Adipose tissue (tissue), 3 donors: ENCODE measurements at places on chromosomes 7 and 10. TPM values are rescaled to one million over a fixed set of nuclear protein-coding genes. Genes with fewer than 3 reads are reported as not detected.

CAV1 gene
- 407 TPM for polyA plus RNA-seq

HOXA3 gene
- polyA plus RNA-seq = 0.86 TPM

GBX1 gene
- polyA plus RNA-seq = not detected

CROT gene
- polyA plus RNA-seq = 3.0 TPM

LIPM gene
- not detected for polyA plus RNA-seq

ANKRD61 gene
- 0.07 TPM for polyA plus RNA-seq

NUTM2E gene
- polyA plus RNA-seq = 0.58 TPM

MBL2 gene
- not detected for polyA plus RNA-seq

CALML3 gene
- 0.06 TPM for polyA plus RNA-seq

GPRIN2 gene
- polyA plus RNA-seq = 0.11 TPM

CPN1 gene
- not detected for polyA plus RNA-seq

UPF2 gene
- polyA plus RNA-seq = 9.1 TPM

SMIM30 gene
- 21.0 TPM for polyA plus RNA-seq

DLG5 gene
- 14.1 TPM for polyA plus RNA-seq

DNMBP gene
- 11.3 TPM for polyA plus RNA-seq

UBE3C gene
- 27.6 TPM for polyA plus RNA-seq

TAS2R4 gene
- polyA plus RNA-seq = 0.06 TPM

TEX47 gene
- polyA plus RNA-seq = not detected

IFIT1 gene
- polyA plus RNA-seq = 30.5 TPM

NPC1L1 gene
- polyA plus RNA-seq = 0.38 TPM

MRM2 gene
- polyA plus RNA-seq = 15.7 TPM

LDB3 gene
- 0.63 TPM for polyA plus RNA-seq

OIT3 gene
- polyA plus RNA-seq = not detected

EPO gene
- polyA plus RNA-seq = not detected

COL28A1 gene
- polyA plus RNA-seq = 0.79 TPM

MAT1A gene
- 4.4 TPM for polyA plus RNA-seq

DYDC2 gene
- polyA plus RNA-seq = not detected

ACSL5 gene
- 15.0 TPM for polyA plus RNA-seq

TMEM225B gene
- polyA plus RNA-seq = 0.52 TPM

AS3MT gene
- 2.6 TPM for polyA plus RNA-seq

FOXP2 gene
- 2.0 TPM for polyA plus RNA-seq

ZNF789 gene
- polyA plus RNA-seq = 3.1 TPM

NRAP gene
- 0.04 TPM for polyA plus RNA-seq

FAM25C gene
- not detected for polyA plus RNA-seq

EN2 gene
- polyA plus RNA-seq = 0.04 TPM

MEOX2 gene
- polyA plus RNA-seq = 1.2 TPM

BTBD16 gene
- 0.04 TPM for polyA plus RNA-seq

HDAC9 gene
- 3.8 TPM for polyA plus RNA-seq

SPACDR gene
- polyA plus RNA-seq = 0.13 TPM

MDH2 gene
- 147 TPM for polyA plus RNA-seq

CYP26C1 gene
- not detected for polyA plus RNA-seq

PRPS1L1 gene
- not detected for polyA plus RNA-seq

RTKN2 gene
- polyA plus RNA-seq = 0.07 TPM

NKX2-3 gene
- polyA plus RNA-seq = 1.1 TPM

TUBAL3 gene
- 0.04 TPM for polyA plus RNA-seq
